Muscle of leg (tissue), 16 donors: ENCODE measurements at places on chromosomes 16 and 17. TPM values are rescaled to one million over a fixed set of nuclear protein-coding genes. Genes with fewer than 3 reads are reported as not detected.

EFCAB5 gene
- total RNA-seq = 0.62 TPM

TBC1D28 gene
- not detected for total RNA-seq

MPO gene
- total RNA-seq = 2.3 TPM

AATK gene
- 6.3 TPM for total RNA-seq

HOXB9 gene
- 0.31 TPM for total RNA-seq
